Activated effector memory CD4-positive, alpha-beta T cell treated with Interleukin-2 at 50 U/mL for 16 hours (primary cell): ENCODE measurements at places on chromosomes 1 and 21.
A peak's percentile ranks its signal among the peaks of the same experiment; 100 is the strongest.

GRCh38 chr1:94068096-94068998 lies 52.6 kb downstream of the ABCA4 start:
- DNase-seq: no peak

GRCh38 chr1:226064816-226065248 lies 2.3 kb downstream of the H3-3A start:
- peak; percentile 18 for DNase-seq

DNA sequence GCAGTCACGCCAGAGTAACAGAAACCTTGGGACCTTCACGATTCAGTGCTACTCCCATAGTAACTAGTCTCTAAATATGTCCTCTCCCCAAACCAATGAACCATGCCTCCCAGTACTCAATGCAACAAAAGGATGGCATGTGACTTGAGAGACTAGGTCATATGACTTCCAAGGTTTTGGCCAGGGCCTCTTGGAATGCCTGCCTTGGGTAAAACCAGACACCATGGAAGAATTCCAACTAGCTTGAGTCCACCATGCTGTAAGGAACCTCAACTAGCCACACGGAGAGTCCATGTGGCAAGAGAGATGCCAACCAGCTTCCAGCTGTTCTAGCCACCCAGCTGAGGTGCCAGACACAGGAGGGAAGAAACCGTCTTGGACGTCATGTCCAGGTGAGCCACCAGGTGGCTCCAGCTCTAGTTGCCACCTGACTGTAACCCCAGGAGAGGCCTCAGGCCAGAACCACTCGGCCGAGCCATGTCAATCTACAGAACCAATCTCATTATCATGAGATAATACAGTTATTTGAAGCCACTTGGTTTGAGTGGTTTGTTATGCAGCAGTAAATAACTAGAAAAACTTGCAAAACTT lies 115.0 kb downstream of the SYF2 start:
- DNase-seq: no peak

DNA sequence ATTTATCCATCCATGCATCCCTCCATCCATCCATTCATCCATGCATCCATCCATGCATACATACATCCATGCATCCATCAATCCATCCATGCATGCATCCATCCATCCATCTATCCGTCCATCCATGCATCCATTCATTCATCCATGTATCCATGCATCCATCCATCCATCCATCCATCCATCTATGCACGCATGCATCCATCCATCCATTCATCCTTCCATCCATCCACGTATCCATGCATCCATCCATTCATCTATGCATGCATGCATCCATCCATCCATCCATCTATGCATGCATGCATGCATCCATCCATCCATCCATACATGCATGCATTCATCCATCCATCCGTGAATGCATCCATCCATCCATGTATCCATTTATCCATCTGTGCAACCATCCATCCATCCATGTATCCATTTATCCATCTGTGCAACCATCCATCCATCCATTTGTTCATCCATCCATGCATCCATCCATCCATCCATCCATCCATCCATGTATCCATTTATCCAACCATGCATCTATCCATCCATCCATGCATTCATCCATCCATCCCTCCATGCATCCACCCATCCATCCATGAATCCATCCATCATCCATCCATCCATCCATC lies 30.3 kb upstream of the TINAGL1 start:
- DNase-seq: no peak

GRCh38 chr1:44785501-44786137 lies 2.4 kb downstream of the BEST4 start:
- DNase-seq: no peak

GRCh38 chr21:37276377-37276776 lies 9.2 kb upstream of the VPS26C start:
- no peak for DNase-seq

DNA sequence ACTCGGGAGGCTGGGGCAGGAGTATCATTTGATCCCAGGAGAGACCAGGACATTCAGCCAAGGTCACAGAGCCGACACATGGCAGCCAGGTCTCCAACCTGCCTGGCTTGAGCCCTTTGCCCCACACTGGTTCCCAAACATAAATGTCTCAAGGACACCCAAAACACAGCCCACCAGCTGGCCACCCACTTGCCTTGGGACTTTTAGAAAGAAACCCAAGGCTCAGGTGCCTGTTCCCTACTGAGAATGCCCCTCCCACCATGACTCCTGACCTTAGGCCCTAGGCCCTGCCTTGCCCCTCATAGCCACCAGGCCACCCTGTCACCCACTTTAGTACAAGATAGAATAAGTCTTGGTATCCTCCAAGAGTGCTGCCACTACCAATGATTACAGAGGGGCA lies 41.9 kb upstream of the LRP8 start:
- DNase-seq: no peak

GRCh38 chr1:28071813-28072212 lies 16.6 kb downstream of the EYA3 start:
- DNase-seq: no peak

GRCh38 chr21:40688106-40688864 lies 158.7 kb downstream of the DSCAM start:
- DNase-seq: no peak

DNA sequence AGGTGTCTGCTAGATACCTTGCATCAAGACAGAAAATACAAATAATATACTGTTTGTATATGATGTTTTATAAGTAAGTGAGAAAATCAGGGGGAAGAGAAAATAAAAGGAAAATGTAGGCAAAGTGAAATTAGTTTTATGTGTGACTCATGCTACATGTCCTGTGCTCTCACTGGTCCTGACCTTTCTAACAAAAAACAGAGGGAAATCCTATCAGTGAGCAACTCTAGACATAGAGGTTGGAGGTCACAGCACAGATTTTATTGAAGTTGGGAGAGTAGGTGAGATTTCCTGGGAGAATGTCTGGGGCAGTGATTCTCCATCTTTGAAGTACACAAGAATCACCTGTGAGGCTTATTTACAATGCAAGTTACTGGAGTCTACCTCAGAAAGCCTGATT lies 9.5 kb downstream of the SCCPDH start:
- DNase-seq: no peak

GRCh38 chr21:24824209-24824608 lies 783.1 kb downstream of the MRPL39 start:
- DNase-seq: no peak

GRCh38 chr1:221440658-221441057 lies 301.2 kb downstream of the DUSP10 start:
- DNase-seq: no peak

DNA sequence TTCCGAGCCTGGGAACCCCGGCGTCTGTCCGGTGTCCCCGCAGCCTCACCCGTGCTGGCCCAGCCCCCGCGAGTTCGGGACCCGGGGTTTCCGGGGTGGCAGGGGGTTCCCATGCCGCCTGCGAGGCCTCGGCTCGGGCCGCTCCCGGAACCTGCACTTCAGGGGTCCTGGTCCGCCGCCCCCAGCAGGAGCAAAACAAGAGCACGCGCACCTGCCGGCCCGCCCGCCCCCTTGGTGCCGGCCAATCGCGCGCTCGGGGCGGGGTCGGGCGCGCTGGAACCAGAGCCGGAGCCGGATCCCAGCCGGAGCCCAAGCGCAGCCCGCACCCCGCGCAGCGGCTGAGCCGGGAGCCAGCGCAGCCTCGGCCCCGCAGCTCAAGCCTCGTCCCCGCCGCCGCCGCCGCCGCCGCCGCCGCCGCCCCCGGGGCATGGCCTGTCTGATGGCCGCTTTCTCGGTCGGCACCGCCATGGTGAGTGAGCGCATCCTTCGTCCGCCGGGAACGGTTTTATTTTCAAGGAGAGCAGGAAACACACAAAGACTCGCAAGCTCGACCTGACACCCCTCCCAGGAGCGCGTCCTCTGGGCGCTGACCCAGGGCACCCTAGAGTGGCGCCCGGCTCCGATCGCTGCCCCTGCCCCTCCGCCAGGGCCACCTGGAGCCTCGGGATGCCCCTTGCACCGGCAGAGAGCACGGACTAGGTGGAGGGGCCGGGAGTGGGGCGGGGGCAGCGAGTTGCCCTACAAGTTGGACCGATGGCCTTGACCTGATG lies at the start of gene ABCG1:
Gene ABCG1 (plus strand): TSS at position 305 of the 770 bp plus-strand sequence. CDS start 123 bp downstream, at position 428.
- peak; percentile 24 for DNase-seq

DNA sequence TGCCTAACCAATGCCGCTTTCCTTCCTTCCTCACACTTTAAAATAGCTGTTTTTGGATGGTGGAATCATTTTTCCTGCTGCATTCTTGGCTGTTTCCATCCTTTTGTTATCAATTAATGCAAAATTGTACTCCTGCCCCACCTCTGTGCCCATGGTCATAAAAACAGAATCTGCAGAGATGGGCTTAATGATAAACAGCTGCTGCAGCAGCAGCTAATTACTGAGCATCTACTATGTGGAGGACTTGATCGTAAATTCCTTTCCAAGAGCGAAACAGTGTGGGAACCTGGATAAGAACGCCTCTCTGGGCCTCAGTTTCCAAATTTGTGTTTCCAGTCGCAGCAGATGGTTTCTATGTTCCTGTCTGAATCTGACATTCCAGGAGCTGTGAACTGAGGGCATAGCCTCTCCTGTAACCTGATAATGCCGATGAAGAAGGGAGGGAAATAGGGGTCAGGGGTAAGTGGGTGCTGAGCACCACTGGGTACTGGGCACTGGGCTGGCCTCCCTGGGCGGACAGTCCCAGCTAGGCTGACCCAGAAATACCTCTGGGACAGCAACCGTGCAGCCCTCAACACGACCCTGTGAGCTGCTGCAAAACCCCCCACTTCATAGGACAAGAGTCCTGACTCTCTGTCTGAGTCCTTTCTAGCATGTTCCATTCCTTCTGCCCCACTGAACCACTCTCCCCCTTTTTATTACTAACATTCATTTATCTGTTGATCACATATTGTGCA lies 121.7 kb downstream of the DMRTB1 start:
- no peak for DNase-seq

- DNase-seq: no peak
Observed at GRCh38 chr1:192170196-192170984, 12.1 kb downstream of the RGS18 start.

DNA sequence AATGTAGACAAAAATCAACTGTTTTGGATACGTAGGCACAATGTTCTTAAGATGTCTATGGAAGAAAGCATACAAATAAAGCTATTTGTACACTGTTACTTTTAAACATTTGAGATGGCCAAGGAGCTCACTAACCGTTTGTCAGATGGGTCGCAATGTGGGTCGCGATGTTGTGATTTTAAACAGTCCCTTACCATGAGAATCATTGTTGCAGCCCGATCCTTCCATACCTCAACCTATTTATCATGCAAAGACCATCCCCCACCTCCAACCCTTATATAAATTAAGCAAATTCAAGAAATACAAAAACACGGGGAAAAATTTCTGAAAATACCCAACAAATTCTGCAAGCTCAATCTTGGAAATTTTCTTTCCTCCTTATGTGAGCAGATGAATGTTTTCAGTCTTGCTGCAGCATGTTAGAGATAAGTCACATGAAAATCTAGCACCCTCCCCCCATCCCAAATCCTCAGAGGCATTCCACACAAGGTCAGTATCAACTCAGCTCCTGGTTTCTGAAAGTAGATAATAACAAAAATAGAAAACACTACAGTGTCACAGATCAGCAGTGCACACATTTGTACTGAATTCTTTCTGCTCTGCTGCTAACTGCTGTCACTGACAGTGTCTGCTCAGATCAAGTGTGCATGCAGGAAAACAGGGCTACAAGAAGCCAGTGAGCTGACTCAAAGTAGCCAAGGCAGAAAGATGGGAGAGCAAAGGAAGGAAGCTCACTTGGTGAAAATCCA lies 92.9 kb upstream of the TTC39A start:
- no peak for DNase-seq

GRCh38 chr1:217364220-217364619 lies 266.7 kb downstream of the GPATCH2 start:
- no peak for DNase-seq

DNA sequence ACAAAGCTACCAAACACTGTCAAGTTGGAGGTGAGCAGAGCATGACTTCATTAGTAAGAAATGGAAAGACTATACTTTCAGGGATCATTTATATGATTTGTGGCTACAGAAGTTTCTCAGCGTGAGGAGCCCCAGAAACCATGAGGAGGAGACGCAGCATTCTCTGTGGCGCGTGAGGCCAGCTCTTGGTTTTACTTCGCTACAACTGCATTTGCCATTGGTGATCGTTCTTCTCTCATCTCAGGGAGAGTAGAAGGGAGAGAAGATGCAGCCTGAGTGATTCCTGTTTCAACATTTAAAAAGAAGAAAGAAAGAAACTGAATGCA lies 94.5 kb upstream of the ATP1A1 start:
- DNase-seq: no peak

- no peak for DNase-seq
Observed at GRCh38 chr1:9119745-9120144, 9.2 kb downstream of the GPR157 start.

DNA sequence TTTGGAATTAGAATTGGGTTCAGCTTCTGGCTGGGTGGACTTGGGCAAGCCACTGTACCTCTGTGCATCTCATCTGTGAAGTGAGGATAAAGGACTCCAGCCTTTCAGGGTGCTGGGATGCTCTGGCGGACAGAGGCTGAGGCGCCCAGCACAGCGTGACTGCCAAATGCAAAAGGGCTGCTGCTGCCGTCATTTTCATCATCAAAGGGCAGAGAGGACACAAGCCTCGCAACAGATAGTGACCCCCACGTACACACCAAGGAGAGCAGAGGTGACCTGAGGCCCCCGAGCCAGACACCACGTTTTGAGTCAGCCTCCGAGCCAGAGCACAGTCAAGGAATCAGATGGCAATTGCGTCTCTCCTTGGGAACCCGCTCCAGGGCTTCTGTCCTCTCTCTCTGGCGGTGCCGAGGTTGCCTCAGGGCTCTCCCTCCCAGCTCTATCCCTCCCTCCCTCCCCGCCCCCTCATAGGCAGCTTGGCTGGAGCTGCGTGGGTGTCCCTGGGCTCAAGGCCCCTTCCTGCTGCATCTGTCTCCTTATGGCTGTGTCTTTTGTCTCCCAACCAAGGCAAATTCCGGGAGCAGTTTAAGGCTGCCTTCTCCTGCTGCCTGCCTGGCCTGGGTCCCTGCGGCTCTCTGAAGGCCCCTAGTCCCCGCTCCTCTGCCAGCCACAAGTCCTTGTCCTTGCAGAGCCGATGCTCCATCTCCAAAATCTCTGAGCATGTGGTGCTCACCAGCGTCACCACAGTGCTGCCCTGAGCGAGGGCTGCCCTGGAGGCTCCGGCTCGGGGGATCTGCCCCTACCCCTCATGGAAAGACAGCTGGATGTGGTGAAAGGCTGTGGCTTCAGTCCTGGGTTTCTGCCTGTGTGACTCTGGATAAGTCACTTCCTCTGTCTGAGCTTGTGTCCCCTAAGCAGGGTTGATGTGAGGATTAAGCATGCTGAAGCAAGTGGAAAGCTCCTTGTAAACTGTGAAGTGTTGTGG lies 9.0 kb downstream of the HCRTR1 start:
- no peak for DNase-seq

DNA sequence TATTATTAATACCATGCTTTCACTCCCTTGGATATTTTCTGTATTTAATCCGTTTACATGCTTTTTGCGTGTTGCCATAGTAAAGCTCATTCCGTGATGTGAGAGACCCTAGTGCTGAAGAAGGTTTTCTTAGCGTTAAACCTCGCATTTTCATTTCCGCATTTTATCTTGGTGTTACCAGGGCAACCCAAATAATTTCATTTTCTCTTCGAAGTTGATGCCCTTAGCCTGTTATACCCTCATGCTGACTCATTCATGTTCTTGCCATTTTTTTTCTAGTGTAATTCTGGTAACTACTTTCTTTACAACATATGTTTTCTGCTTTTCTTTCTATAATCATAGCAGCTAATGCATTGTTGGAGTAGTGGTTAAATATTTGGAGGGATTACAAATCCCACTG lies 37.2 kb downstream of the LRRC8C start:
- no peak for DNase-seq
